ENCODE measurements at places on chromosomes 7 and 10.
A peak's percentile ranks its signal among the peaks of the same experiment; 100 is the strongest.

DNA sequence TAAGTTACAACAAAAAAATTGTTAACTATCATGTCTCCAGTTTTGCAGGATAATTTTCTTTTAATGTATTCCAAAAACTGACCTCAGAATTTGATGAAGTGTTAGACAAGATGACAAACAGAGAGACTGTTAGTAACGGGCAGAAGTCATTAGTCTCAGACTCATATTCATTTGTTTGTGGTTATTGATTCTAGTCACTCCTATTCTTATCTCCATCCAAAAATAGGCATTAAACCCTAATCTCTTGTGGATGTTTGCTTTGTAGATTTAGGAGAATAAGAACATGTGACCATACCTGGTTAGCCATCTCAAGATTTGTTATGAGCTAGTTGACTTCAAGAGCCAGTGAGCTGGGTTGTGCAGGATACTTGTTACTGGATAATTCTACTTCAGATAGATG lies 261.1 kb downstream of the AUTS2 start:
- DNase-seq = no peak

- DNase-seq = peak; percentile 43
These were observed 16.9 kb downstream of the TCAF1 start for GRCh38 chr7:143884969-143885559.

GRCh38 chr10:82742478-82742877 lies 867.5 kb downstream of the NRG3 start:
- DNase-seq = no peak

DNA sequence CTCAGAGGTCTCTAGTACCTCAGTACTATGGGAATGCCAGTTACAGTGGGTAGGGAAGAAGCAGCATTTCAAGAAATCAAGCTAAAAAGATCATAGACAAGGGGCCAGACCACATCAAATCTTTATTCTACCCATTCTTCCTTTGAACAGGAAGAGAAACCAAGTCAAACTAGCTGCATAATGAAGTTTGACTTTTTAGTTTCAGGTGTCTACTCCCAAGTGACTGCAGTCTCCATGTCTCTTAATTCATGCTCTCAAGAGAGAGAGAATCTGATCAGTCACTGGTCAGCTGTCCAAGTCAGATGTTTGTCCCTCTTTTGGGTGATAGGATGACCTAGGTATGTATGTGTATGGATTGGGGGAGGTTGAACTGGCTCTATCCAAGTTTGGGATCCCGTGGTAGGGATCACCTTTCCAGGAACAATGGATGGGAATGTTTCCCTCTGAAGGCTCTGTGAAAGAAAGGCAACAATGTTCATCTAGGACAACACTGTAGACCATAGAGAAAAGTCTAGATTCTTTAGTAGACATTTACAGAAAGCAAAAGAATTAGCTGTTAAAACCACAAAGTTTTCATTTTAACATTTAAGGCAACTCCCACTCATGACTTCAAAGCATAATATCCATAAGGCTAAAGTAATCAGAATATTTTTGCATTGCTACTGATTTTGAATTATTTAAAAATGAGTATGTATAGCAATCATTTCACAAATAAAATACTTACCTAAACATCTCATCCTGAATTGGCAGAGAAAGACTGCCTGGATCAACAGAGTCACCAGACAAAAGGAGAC lies 30.1 kb upstream of the PRTFDC1 start:
- DNase-seq = no peak

DNA sequence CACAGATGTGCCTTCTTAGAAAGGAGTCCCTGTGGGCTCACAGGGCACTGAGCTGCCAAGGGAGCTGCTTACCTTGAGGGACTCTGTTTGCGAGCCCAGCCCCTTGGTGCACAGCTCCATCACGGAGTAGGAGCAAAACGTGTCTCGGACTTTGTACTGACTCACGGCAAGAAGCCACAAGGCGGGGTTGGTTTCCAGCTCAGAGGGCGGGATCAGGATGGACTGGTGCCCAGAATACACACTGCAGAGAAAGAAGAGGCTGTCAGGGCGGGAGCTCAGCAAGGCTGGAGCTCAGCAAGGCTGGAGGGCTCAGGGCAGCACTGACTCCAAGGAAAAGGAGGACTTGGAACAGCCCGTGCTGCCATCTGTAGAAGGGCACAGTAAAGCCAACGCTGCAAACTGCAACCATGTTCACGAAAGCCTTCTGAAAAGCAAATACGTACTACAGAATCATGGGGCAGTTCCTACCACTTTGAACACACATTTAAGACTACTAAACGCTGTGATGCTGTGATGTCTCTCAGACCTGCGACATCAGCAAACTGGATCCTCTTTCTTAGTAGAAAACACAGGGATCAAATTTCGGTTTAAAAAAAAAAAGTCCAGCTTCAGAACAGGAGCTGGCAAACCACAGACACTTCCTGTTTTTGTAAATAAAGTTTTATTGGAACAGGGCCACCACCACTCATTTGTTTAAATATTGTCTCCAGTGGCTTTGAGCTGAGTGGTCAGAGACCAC lies 194.3 kb downstream of the ZMYND11 start:
- peak; percentile 86 for DNase-seq

- no peak for DNase-seq
These were observed 98.6 kb upstream of the DIP2C start for GRCh38 chr10:787933-788651.

GRCh38 chr7:151384776-151385625 lies 24.8 kb downstream of the WDR86 start:
- peak; percentile 5 for DNase-seq

Data from mucosa of descending colon (tissue), 3 donors.